ENCODE measurements at places on chromosomes 12 and 14. TPM values are rescaled to one million over a fixed set of nuclear protein-coding genes. Genes with fewer than 3 reads are reported as not detected.

GRCh38 chr12:28626504-28626903, 436.2 kb downstream of the CCDC91 start:
- no peaks in the 10 kb centered on the region for H3K4me1 ChIP-seq
- DNase-seq, result no peak
- H3K36me3 ChIP-seq, result no peaks in the 10 kb centered on the region
- no peak overlapping the region for H3K27ac ChIP-seq

GRCh38 chr14:103286460-103286859, 47.6 kb upstream of the EIF5 start:
- H3K27me3 ChIP-seq, result peaks cover 55% of the 10 kb centered on the region
- H3K4me3 ChIP-seq, result no peak overlapping the region
- H3K36me3 ChIP-seq, result no peaks in the 10 kb centered on the region
- no peak for DNase-seq

DNA sequence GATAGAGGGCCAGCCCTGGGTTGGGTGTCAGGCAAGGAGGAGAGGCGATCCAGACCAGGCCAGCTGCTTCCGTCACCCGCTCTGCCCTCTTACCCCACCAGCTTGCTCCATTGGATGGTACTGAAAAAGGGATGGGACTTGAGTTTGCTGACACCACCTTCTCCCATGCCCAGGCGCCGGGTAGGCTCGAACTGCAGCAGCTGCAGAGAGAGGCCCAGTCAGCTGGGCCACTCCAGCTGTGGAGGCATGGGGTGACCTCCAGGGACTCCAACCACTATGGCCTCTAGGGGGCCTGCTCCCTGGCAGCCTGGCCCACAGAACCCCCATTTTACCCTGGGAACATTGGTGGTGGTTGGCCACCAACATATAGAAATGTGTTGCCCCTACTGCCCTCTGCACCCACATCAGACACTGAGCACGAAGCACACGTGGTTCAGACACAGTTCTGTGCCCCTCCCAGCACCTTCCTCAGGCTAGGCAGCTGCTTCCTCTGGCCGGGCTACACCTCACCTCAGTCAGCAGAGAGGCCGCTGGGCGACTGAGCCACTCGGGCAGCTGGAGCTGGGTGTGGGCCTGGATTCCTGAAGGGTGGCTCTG, 16.0 kb downstream of the RPS6KL1 start:
- H3K36me3 ChIP-seq, result peaks cover 13% of the 10 kb centered on the region
- H3K27ac ChIP-seq, result no peak overlapping the region

NELL2 gene
- total RNA-seq, result 89.1 TPM

DNA sequence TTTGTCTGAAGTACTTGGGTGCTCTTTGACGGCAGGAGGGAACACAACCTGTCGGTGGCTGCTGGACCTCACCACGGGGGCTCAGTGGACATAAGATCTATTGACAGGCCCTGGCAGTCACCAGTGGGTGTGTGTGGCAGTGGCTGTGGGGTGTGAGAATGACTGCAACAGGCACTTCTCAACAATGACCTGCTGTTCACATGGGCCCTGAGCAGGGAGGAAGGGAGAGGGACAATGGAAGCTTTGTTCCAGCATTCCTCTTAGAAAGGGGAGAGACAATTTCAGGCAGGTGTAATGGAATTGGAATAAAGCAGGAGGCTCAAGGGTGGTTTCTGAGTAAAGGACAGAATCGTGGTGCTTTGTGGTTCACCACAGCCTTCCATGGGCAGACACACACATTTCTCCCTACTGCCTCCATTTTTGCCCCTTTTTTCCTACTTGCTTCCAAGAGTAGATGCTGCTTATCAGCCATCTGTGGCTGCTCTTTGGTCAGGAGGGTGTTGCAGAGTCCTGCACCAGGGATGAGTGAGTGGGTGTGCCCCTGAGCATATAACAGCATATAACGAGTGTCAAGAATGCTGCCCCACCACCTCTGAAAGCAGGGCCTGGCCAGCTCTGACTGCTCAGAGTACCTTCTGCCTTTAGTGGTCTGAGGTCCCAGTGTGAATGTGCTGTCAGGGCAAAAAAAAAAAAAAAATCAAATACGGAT, 267.7 kb downstream of the RASSF9 start:
- no peaks in the 10 kb centered on the region for H3K27me3 ChIP-seq
- H3K4me3 ChIP-seq, result no peak overlapping the region
- no peak for DNase-seq
- peaks cover 4% of the 10 kb centered on the region for H3K4me1 ChIP-seq

DNA sequence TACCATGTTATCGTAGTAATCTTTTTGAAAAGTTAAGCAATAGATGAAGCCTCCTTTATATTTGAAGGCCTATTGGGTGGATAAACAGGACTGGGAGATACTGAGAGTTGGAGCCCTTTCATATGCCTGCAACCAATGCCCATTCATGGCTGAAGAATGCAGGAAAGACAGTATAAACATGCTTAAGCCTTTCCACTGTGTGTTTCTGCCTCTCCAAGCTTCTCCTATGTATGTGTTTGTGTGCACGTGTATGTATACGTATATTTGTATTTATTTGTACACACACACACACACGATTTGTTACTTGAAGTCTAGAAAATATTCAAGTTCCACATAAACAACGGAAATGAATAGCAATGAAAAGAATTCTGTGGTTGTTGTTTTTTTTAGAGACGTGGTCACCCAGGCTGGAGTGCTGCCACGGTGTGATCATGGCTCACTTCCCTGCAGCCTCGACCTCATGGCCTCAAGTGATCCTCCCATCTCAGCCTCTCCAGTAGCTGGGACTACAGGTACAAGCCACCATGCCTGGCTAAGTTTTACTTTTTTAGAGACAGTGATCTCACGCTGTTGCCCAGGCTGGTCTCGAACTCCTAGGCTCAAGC, 1453.5 kb downstream of the AACS start:
- no peaks in the 10 kb centered on the region for H3K36me3 ChIP-seq
- DNase-seq, result no peak
- no peak overlapping the region for H3K4me3 ChIP-seq
- no peaks in the 10 kb centered on the region for H3K27me3 ChIP-seq
- H3K27ac ChIP-seq, result no peak overlapping the region

DNA sequence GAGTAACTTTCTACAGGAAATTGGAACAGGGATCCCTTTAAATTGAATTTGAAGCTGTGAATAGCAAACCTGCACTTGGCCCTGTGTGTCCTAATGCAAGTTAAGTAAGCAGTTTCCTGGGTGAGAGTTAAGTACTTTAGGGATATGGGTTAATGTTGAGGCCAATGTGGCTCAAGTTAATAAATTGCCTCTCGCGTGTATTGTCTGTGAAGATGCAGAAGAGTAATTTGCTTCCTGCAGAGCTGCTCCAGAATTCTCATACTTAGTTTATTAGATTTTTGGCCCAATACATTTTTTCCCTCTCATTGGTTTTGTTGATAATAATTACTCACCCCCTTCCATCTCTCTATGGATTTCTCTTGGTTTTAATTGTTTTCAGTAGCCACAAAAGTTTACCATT, 86.5 kb downstream of the SLC25A47 start:
- DNase-seq, result no peak
- no peak overlapping the region for H3K27ac ChIP-seq
- no peaks in the 10 kb centered on the region for H3K27me3 ChIP-seq
- H3K36me3 ChIP-seq, result no peaks in the 10 kb centered on the region

SYNDIG1L gene
- total RNA-seq, result not detected

- no peak overlapping the region for H3K4me3 ChIP-seq
- no peaks in the 10 kb centered on the region for H3K36me3 ChIP-seq
- no peak for DNase-seq
- H3K27ac ChIP-seq, result no peak overlapping the region
These were observed 253.3 kb downstream of the ATXN7L3B start for GRCh38 chr12:74790931-74791330.

GRCh38 chr14:103315351-103315911, 18.6 kb upstream of the EIF5 start:
- no peak for DNase-seq
- H3K4me3 ChIP-seq, result no peak overlapping the region
- H3K4me1 ChIP-seq, result peaks cover 7% of the 10 kb centered on the region
- no peak overlapping the region for H3K27ac ChIP-seq

FGF6 gene
- not detected for total RNA-seq

GRCh38 chr14:59374048-59374447, 91.1 kb downstream of the GPR135 start:
- H3K27ac ChIP-seq, result no peak overlapping the region
- H3K27me3 ChIP-seq, result no peaks in the 10 kb centered on the region
- peaks cover 8% of the 10 kb centered on the region for H3K36me3 ChIP-seq
- no peak for DNase-seq

DNA sequence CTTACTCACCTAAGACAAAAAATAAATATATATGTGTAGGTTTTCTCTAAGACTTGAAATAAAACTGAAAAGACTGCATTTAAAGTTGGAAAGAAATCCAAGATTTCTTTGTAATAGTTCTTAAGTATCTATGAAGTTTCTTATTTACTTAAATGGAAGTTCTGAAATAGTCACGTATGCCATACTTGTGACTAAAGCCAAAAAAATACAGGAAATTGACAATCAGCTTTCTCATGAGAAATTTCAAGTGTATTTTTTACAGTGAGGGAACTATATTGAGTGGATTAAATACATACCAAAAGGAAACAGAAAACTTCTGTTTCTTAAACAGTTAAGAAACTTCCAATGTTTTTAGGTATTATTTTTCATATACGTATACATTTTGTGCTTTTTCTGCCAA, 188.1 kb downstream of the DPY19L2 start:
- H3K4me3 ChIP-seq, result no peak overlapping the region
- no peaks in the 10 kb centered on the region for H3K36me3 ChIP-seq
- H3K4me1 ChIP-seq, result no peaks in the 10 kb centered on the region
- no peak overlapping the region for H3K27ac ChIP-seq

SERPINA5 gene
- 1.4 TPM for total RNA-seq

- no peak for DNase-seq
- H3K27ac ChIP-seq, result no peak overlapping the region
- no peaks in the 10 kb centered on the region for H3K27me3 ChIP-seq
- no peak overlapping the region for H3K4me3 ChIP-seq
- no peaks in the 10 kb centered on the region for H3K36me3 ChIP-seq
These were observed 12.0 kb downstream of the TFCP2 start for GRCh38 chr12:51160814-51161459.

SLC8A3 gene
- total RNA-seq, result 1.2 TPM

DNA sequence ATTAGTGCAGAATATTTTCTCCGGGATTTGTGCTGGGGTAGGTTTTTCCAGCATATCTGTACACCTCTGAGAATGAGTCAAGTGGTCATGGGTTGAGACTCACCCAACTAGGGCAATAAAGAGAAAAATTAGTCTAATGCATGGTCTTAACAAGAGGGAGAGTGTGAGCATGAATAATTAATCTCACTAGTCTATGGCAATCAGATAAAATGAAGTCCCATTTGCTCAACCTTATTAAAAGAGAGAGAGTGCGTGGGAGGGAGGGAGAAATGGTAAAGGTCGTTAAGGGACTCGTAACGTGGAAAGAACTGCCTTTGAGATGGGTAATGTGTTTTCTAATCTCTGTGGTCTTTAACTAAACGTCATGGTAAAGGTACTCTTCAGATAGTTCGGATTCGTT, 91.6 kb downstream of the TESC start:
- no peak for DNase-seq
- peaks cover 16% of the 10 kb centered on the region for H3K36me3 ChIP-seq
- H3K4me1 ChIP-seq, result peaks cover 3% of the 10 kb centered on the region
- H3K4me3 ChIP-seq, result no peak overlapping the region
- H3K27me3 ChIP-seq, result no peaks in the 10 kb centered on the region
- H3K27ac ChIP-seq, result no peak overlapping the region

DNA sequence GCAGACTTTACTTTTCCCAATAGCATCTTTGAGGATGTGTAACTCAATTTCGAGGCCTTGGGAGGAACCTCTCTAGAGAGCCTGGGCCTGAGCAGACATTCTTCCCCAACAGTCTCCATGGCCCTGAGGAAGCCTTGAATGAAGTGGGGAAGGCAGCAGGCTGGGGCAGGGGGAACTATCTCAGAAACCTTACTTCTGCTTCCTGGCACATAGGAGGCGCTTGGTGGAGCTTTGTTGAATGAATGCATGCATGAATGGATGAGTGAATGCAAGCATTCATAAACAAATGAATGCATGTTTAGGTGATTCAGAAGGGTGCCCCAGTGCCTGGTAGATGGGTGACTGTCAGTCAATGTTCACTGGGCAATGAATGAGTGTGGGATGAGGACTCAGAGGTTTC, 58.3 kb downstream of the GALNT16 start:
- H3K27me3 ChIP-seq, result no peaks in the 10 kb centered on the region
- no peak for DNase-seq
- no peaks in the 10 kb centered on the region for H3K4me1 ChIP-seq
- H3K4me3 ChIP-seq, result no peak overlapping the region

DNA sequence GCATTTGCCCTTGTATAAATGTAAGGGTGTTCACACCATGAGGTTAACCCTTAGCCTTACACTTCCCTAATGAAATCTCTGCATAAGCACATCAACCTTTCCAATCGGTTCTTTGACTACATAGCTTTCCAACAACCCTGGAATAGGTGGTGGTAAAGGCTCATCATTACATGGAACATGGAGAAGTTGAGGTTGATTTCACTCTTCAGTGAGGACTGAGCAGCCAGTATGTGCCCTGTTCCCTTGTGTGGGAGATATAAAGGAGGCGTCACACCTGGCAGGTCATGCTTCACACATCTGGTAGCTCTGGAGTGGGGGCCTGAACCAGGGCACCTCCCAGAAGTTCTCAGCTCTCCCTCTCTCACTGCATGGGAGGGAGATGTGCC, 21.7 kb upstream of the JPH4 start:
- DNase-seq, result no peak
- H3K36me3 ChIP-seq, result no peaks in the 10 kb centered on the region
- no peaks in the 10 kb centered on the region for H3K4me1 ChIP-seq
- H3K27me3 ChIP-seq, result peaks cover 50% of the 10 kb centered on the region
- no peak overlapping the region for H3K27ac ChIP-seq

DNA sequence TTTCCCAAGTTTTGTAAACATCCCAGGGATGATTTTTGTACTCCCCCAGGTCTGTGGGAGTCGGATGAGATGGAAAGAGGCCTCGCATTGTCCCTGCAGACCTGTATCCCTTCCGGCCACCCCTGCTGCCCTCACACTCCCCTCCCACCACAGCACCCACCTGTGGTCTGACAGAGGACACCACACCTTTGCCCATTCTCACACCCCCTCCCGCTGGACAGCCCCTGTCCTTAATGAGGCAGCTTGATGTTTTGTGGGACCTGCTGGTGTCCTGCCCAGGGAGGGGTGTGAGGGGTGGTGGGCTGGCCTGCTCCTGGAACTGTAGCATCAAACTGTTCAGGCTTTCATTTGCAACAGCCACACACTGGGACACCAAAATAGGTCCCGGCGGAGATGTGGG, 71.3 kb downstream of the EID3 start:
- no peaks in the 10 kb centered on the region for H3K36me3 ChIP-seq
- DNase-seq, result no peak
- H3K4me1 ChIP-seq, result peaks cover 19% of the 10 kb centered on the region
- H3K4me3 ChIP-seq, result no peak overlapping the region
- H3K27me3 ChIP-seq, result no peaks in the 10 kb centered on the region
- no peak overlapping the region for H3K27ac ChIP-seq

DHH gene
- 1.5 TPM for total RNA-seq

- H3K27ac ChIP-seq, result no peak overlapping the region
- H3K4me1 ChIP-seq, result no peaks in the 10 kb centered on the region
- H3K27me3 ChIP-seq, result no peaks in the 10 kb centered on the region
- no peak overlapping the region for H3K4me3 ChIP-seq
- peaks cover 3% of the 10 kb centered on the region for H3K36me3 ChIP-seq
These were observed 144.0 kb downstream of the HELB start for GRCh38 chr12:66446276-66446675.

Data from neural crest cell (in vitro differentiated cells).